ENCODE measurements at places on chromosomes 16 and 17.

- no peak for DNase-seq
Observed at GRCh38 chr17:35255316-35255715, 12.4 kb downstream of the SLFN5 start.

DNA sequence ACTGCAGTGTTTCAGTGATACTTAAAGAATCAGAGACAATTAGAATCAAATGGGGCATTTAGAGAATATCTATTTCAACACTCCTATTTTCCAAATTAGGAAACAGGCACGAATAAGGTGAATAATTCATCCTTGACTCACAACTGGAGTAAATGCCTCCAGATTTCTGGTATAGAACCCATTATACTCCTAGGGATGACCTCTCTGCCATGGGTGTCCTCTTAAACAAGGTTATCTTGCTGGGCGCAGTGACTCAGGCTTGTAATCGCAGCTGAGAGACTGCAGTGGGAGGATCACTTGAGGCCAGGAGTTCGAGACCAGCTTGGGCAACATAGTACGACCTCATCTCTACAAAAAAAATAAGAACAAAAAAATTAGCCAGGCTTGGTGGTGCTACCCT, 139.8 kb upstream of the ELAC2 start:
- DNase-seq = no peak

- DNase-seq = no peak
Observed at GRCh38 chr17:15109608-15110007, 155.5 kb downstream of the PMP22 start.

DNA sequence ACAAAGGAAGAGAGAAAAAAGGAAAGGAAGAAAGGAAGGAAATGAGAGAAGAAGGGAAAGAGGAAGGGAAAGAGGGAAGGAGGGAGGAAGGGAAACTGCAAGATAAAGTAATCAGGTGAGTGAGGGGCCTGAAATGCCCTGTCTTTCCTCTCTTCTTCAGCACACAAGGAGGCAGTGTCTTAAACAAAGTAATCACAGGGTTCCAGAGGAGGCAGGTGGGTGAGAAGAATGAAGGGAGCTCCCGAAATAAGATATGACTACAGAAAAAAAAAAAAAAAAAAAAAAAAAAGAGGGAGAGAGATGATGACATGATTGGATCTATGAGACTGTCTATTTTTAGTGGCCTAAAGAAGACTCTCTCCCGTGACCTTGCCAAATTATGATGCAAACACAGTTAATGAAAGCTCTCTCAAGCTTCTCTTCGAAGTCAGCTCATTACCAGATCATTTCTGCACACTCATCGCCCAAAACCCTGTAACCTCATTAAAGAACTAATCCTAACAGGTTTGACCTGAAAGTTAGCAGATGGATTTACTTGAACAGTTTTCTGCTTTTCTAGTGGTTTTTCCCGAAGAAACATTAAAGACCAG, 53.6 kb downstream of the CDH11 start:
- DNase-seq = no peak

Measured in RKO (cell line).